Activated T-helper 17 cell treated with anti-CD3 and anti-CD28 coated beads, Interleukin-2, amount 50 U/mL, for 72 hours (primary cell): ENCODE measurements at places on chromosomes 4 and X. TPM values are rescaled to one million over a fixed set of nuclear protein-coding genes. Genes with fewer than 3 reads are reported as not detected.

GRCh38 chr4:145743641-145744040 lies 63.7 kb downstream of the C4orf51 start:
- no peak for ATAC-seq

DNA sequence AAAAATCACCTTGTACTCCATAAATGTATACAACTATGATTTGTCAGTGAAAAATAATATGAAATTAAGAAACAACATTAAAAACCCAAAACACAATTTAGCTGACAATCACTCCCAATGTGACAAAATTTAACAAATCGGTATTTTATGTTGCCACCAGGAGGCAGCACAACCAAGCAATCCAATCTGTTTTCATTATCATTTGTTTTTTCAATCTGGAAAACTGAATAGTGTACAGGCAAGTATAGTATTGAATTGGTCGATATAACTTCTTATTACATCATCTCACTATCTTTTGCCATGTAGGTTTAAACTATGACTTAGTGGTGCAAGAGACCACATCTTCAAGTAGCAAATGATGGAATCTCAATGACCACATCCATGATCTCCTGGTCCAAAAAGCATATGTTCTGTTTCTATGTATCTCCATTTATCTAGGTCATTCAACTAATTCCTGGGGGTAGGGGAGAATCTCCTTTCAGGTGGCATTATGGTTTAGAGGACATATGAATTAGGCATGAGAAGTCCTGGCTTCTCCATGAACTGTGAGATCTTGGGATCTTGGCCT lies 112.9 kb upstream of the AGA start:
- no peak for ATAC-seq

DNA sequence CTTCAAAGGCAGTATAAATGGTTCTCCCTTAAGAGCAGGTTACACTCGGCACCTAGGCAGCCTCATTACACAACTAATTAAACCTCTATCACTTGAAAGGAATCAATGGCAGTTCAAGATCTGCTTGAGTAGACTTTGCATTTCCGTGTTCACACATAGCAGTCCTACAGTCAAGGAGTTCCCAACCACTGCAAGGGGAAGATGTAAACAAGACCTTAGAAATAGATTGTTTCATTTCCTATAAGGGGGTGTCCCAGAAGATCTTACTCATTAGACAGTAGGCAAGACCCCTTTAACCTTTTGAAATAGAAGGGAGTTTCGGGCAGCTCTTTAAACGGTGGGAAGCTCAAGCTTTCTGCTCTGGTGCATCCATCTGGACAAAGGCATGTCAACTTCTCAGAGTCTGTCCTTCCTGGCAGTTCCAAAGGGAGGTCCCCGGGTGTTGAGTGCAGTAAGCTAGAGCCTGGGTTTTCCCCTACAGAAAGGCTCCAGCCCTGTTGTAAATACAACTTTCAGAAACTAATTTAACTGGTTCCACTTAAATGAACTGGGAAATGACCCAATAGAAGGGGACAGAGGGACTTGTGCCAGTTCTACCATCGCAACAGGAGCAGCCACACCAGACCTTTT lies 150.8 kb downstream of the RBMX2 start:
- ATAC-seq: no peak

GRCh38 chr4:116736756-116737155 lies 348.6 kb downstream of the TRAM1L1 start:
- ATAC-seq: no peak

FGF13 gene
- total RNA-seq: not detected

DNA sequence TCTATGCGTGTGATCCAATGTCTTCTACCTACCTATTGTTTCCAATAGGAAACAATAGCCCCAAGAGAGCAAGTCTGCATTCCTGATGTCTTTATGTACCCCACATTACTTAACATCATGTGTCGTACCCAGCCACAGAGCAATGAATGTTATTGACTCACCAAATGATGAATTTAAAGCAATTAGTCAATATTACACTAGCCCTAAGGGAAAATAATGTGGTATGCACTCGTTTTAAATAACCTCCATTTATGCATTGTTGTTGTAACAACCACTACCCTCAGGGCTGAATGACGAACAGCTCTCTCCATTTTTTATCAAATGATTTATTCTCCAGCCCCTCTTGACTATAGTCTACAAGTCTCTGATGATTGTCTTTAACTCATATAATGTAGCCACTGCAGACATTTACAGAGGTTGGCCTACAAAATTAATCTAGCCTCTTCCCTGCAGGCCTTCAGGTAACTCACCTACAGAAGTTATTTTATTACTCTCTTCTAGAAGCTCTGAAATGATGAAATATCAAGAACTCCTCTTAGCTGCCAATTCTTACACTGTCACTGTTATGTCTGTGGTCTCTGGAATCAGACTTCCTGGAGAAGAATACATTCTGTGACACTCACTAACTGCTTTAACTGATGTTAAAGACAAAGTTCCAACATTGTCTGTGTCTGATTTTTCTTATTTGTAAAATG lies 601.7 kb upstream of the GRIA3 start:
- ATAC-seq: no peak

ATP8A1 gene
- 29.2 TPM for total RNA-seq

- ATAC-seq: no peak
These were observed 100.8 kb upstream of the USP38 start for GRCh38 chr4:143083756-143084472.

PDLIM3 gene
- total RNA-seq: not detected

DNA sequence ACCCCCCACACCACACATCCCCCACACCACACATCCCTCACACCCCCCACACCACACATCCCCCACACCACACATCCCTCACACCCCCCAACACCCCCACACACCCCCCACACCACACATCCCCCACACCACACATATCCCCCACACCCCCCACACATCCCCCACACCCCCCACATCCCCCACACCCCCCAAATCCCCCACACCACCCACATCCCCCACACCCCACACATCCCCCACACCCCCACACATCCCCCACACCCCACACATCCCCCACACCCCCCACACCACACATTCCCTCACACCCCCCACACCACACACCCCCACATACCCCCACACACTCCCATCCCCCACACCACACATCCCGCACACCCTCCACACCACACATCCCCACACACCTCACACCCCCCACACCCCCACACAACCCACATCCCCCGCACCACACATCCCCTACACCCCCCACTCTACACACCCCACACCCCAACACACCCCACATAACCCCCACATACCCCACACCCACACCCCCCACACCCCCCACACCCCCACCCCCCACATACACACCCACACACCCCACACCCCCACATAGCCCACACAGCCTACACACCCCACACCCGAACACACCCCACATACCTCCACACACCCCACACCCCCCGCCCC lies 172.9 kb downstream of the DCLK2 start:
- ATAC-seq: no peak

PDZD4 gene
- total RNA-seq: 8.0 TPM

- ATAC-seq: no peak
These were observed 72.6 kb upstream of the ARHGAP24 start for GRCh38 chr4:85402371-85402770.

GRCh38 chr4:38860788-38861424 lies 4.3 kb upstream of the TLR6 start:
- peak; percentile 68 for ATAC-seq

ZMAT1 gene
- 3.9 TPM for total RNA-seq

DNA sequence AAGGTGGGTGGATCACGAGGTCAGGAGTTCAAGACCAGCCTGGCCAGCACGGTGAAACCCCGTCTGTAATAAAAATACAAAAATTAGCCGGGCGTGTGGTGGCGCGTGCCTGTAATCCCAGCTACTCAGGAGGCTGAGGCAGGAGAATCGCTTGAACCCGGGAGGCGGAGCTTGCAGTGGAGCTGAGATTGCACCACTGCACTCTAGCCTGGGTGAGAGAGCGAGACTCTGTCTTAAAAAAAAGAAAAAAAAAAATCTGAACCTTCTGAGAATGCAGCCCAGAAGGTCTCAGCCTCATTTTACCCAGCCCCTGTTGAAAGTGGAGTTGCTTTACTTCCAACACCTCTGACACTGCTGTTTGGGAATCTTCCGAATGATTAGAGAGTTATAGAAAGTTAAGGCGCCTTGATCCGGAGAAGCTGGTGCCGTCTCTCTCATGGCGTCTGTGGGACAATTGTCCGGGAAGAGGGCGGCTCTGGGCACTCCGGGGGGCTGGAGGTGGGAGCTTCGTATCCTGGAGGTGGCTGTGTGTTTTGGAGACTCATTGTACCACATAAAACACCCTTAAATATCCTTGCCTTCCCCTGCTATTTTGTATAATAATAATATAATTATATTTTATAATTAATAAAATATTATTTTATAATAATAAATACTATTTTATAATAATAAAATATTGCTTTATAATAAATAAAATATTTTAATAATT lies 92.7 kb upstream of the PPP2R3B start:
- ATAC-seq: peak; percentile 39

GAGE12H gene
- not detected for total RNA-seq

- no peak for ATAC-seq
These were observed 36.4 kb downstream of the SORCS2 start for GRCh38 chr4:7228734-7229133.

DNA sequence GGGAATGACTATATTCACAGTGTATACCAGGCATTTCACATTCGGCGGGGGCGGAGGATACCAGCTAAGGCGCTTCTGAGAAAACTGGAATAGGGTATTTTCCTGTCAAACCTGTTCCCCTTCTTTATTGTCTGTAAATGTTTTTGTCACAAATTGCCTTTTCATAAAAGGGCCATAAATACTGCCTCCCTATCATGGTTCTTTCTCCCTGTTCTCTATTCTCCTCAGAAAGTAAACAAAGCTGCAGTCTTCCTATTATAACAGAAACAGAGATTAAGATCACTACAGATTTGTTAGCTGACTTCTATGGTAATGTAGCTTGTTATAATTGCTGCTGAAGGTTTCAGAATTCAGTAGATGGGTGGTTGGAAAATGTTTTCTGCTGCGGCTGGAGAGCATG lies 32.2 kb downstream of the MID2 start:
- no peak for ATAC-seq

- no peak for ATAC-seq
These were observed 42.8 kb upstream of the KLF3 start for GRCh38 chr4:38621028-38621684.

GPR143 gene
- total RNA-seq: not detected

GLRA3 gene
- total RNA-seq: not detected

GRCh38 chrX:69083361-69083760 lies 81.9 kb downstream of the PJA1 start:
- ATAC-seq: no peak

DNA sequence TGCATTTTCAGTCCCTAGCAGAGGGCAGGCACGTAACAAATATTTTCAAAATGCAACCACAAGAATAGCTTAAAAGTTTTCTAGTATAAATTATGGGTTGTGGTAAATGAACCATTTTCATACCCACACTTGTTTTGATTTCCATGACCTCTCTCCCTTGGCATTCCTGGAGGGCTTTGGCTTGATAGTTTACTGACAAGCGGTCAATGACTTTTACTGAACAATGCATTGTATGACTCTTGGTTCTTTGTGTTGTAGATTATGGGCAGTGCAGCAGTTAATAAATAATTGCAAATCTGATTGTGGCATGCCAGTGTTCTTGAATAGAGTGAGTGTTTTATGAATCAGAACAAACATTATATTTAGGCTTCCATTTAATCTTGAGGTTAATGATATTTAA lies 285.2 kb upstream of the ARX start:
- ATAC-seq: no peak

GRCh38 chrX:15413101-15413500 lies 28.9 kb upstream of the VEGFD start:
- no peak for ATAC-seq

- no peak for ATAC-seq
These were observed 28.6 kb upstream of the CYP2U1 start for GRCh38 chr4:107902715-107903114.

- no peak for ATAC-seq
These were observed 240.2 kb downstream of the ADGRL3 start for GRCh38 chr4:61440321-61440720.

DNA sequence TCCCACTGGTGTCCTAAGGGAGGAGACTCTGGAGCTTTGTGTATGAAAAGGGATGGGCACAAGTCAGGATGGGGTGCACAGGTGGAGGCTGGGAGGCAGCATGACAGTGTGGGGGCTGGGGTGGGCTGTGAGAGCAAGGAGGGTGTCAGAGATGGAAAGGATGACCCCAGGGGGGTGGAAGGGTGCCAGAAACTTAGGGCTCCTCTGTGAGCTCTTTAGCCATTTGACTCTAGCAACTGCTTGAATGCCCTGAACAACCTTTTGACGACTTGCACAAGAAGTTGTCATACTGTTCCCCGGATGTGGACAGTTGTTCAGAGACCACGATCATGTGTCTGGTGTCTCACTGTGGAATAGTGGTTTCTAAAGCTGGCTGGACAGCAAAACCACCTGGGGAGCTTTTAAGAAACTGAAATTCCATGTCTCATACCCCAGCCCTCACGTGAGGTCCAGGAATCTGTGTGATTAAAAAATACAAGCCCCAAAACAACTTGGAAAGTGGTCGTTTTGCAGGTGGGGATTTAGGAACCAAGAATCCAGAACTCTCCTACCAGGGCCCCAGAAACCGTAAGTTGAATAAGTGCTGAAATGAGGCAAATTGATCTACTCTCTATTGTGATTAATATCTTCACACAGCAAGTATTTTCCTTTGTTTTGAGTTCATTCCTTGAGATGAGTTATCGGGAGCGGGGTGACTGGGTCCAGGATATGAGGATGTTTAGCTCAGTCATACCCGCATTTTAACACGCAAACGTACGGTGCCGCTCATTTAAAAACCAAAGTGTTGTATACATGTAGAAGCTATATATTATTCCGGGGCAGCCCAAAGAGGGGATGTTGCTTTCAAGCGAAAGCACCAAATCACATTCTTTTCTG lies 3.4 kb downstream of the RHOH start:
- peak; percentile 68 for ATAC-seq

DNA sequence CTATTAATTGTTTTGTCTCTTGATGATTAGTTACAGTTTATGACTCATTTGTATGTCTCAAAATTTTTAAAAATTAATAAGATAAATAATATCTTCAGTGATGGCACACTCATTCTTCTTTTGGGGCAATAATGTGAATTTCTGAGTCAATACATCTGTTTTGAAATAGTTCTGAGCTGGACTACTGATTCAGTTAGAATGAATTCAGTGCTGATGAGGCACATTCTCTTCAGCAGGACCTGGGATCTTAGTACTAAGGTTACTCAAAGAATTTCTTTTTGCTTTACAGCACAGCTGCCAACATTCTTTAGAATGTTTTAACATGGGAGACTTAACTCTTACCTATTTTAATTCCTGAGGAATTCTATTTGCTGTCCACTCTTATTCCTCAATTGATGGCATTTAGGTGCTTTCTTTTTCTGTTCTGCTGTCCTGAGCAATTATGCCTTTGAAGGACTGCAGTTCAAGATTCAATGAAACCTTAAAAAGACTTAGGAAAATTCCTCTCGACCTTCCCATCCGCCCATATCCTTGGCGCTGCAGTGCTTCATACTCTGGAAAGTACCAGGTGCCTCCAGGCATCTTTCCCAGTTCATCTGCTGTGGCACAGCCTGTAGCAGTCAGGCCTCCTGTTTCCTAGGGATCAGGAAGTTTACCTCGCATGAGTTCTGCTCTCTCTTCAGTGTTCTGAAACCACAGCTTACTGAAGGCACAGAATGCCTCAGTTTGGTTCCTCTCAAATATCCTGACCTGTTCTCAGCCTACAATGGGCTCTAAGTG lies 213.7 kb downstream of the FSTL5 start:
- ATAC-seq: no peak
